CD14-positive monocyte (primary cell): ENCODE measurements at places on chromosomes 12 and 14. TPM values are rescaled to one million over a fixed set of nuclear protein-coding genes. Genes with fewer than 3 reads are reported as not detected.

DNA sequence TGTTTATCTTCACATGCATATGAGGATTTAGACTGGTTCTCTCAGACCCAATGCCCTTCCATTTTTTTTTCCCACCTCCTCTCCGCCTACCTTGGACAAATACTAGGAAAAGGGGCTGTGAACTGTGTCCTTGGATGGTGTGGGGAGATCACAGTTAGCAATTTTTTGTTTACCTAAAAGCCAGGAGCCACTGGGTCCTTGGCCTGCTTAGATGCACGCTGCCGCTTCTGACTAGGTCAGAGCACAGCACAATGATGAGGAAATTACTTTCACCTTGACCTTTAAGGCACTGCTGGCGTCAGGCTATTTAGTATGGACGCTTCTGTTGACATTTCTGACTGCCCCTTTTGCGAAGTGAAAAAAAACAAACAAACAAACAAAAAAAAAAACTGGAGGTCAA is 1.9 kb downstream of the CCDC38 start:
- no peaks in the 10 kb centered on the region for H3K36me3 ChIP-seq
- H3K27ac ChIP-seq: no peak overlapping the region
- no peak for DNase-seq
- peaks cover 15% of the 10 kb centered on the region for H3K4me1 ChIP-seq
- no peaks in the 10 kb centered on the region for H3K27me3 ChIP-seq

DNA sequence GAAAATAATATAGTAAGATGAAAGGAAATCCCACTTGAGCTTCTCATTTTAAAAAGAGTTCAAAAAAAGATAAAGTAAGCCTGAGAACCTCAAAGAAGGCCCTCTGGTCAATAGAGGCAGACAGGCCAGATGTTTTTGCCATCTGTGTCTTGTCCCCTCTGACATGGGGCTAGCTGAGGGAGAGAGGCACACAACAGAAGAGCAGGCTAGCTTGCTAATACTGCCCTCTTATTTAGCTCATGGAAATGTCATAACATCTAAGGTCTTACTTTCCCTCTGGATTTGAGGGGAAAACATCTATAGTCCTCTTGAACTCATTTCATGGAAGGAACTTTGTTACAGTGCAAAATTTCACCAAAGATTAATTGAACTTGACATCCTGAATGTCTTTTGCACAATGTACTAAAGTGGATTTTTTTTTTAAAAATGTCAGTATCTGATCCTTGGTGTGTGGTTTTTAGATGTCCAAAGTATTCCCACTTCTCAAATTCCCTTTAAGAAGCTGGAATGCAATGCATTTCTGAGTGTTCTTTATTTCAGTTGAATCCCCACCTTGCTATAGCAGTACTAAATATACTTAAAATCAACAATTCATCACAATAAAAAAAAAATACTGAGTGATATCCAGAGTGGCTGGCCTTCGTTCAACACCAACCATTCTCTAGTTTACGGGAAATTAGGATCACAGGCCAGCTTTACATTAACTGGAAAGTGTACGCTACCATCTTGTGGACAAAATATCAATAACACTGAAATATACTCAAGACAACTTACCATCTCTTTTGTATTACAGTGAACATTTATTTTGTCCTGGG is 176.7 kb downstream of the PAH start:
- H3K4me3 ChIP-seq: no peak overlapping the region
- DNase-seq: no peak
- no peaks in the 10 kb centered on the region for H3K27me3 ChIP-seq
- no peak overlapping the region for H3K27ac ChIP-seq
- H3K4me1 ChIP-seq: no peaks in the 10 kb centered on the region
- H3K36me3 ChIP-seq: no peaks in the 10 kb centered on the region

- no peak overlapping the region for H3K27ac ChIP-seq
Observed at GRCh38 chr12:48813465-48814261, 4.6 kb upstream of the CACNB3 start.

- DNase-seq: peak; percentile 67
- H3K27me3 ChIP-seq: no peaks in the 10 kb centered on the region
- no peak overlapping the region for H3K4me3 ChIP-seq
- peaks cover 82% of the 10 kb centered on the region for H3K4me1 ChIP-seq
- H3K27ac ChIP-seq: peak overlapping the region; percentile 98
Observed at GRCh38 chr14:73762375-73762822, 48.2 kb upstream of the PNMA1 start.

GRCh38 chr12:62581288-62582064 is 114.8 kb downstream of the MON2 start:
- H3K36me3 ChIP-seq: peaks cover 68% of the 10 kb centered on the region
- no peak overlapping the region for H3K27ac ChIP-seq
- no peak overlapping the region for H3K4me3 ChIP-seq
- no peaks in the 10 kb centered on the region for H3K27me3 ChIP-seq

DNA sequence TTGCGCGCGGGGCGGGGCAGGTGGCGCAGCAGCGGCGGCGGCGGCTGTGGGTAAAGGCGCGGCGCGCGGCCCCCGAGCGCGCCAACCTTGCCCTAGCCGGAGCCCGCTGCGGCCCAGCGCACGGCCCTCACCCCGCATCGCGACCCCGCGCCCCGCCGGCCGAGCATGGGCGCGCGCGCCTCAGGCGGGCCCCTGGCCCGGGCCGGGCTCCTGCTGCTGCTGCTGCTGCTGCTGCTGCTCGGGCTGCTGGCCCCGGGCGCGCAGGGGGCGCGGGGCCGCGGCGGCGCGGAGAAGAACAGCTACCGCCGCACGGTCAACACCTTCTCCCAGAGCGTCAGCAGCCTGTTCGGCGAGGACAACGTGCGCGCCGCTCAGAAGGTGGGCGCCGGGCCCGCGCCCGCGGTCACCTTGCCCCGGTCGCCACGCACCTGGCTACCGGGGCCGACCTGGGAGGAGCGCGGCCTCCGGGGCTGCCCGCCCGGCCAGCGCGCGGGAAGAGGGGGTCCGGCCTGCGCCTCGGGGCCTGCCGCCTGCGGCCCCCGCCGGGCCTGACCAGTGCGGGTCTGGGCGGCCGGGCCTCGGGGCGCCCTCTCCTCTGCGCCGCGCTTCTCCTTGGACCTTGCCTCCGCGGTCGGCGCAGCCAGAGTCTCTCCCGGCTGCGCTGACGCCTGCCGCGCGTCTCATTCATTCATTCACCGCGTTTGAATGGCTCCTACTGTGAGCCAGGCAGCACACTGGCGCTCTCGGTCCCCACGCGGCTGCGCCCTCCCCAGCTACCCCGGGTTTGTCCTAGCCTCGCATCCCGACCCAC is at the start of gene BRI3BP:
BRI3BP (plus strand) TSS at position 20 of the 811 bp plus-strand sequence; CDS start at position 166, 146 bp downstream.
- H3K27ac ChIP-seq: peak within 1 kb of the TSS; percentile 3
- no peaks in the 10 kb centered on the region for H3K27me3 ChIP-seq
- DNase-seq: no peak
- H3K36me3 ChIP-seq: no peaks in the 10 kb centered on the region
- peaks cover 39% of the 10 kb centered on the region for H3K4me1 ChIP-seq

DNA sequence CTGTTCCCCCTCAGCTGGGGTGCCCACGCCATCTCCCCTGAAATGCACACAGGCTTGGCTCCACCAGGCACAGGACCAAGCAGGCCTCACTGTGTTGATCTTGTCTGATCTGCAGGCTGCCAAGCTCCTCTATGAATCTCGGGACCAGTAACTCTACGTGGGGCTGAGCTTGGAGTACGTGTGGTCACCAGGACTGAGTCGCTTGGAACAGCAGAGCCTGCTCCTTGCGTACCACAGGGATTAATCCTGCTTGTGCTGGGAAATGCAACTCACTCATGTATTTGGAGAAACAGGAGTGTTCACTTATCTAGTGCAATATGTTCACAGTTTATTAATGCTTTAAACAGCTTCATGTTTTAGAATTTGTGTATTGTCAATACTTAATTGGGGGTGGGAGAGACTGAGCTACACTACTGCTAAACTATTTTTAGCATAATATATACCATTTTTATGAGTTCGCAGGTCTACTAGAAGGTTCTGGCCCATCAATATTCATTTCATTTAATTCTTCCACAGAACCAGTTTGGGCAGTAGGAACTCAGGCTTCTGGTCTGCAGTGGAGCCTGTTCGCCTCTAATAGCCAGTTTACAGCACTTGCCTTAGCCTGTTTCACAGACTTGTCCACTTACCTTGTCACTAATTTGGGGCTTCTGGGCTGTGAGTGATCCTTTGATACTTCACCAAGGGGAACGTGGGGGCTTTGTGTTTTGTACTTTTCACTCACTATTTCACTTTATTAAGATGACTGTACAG is 17.4 kb downstream of the ZFYVE21 start:
- no peaks in the 10 kb centered on the region for H3K4me1 ChIP-seq
- peaks cover 43% of the 10 kb centered on the region for H3K36me3 ChIP-seq
- no peak for DNase-seq
- H3K4me3 ChIP-seq: no peak overlapping the region
- no peak overlapping the region for H3K27ac ChIP-seq

GRCh38 chr12:2773199-2773875 is 21.4 kb upstream of the FKBP4 start:
- no peaks in the 10 kb centered on the region for H3K36me3 ChIP-seq
- H3K4me3 ChIP-seq: no peak overlapping the region
- H3K27ac ChIP-seq: no peak overlapping the region
- no peak for DNase-seq
- no peaks in the 10 kb centered on the region for H3K4me1 ChIP-seq

DNA sequence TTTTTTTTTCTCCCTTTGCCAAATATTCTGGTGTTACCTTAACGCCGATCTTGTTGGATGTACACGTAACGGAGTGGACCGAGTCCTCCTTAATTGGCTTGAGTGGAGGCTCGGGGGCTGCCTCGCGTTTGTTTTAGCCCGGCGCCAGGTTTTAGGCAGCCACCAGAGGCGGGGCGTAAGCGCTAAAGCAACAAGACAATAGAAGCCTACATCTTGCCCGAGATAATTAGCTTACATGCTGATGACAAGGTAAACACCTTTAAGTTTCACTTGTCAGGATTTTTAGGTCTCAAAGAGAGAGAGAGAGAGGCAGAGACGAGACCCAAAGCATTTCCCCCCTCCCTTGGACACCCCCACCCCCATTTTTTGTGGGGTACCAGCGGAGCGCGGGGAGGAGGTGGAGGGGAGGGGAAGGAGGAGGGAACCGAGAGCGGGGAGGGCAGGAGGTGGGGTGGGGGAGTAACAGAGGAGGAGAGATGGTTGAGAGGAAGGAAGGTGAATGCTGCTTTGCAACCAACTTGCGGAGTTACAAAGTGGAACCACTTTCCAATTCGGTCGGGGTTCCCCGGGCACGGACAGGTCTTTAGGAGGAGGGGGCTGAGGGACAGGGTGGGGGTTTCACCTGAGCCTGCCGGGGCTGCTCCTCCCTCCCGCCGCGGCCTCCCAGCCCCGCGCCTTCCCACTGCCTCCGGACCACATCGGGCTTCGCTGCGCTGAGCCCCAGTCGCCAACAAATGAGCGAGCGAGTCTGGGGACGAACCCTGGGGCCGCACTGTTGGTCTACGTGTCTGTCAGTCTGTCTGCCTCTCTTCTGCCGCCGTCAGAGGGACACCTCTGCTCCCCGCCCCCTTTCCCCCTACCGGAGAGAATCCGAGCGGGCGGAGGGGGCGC is at the start of gene NKX2-1:
NKX2-1 (minus strand) TSS at position 802 of the 891 bp plus-strand sequence; CDS start at position 699, 103 bp downstream.
- H3K36me3 ChIP-seq: no peaks in the 10 kb centered on the region
- DNase-seq: no peak
- no peak within 1 kb of the TSS for H3K4me3 ChIP-seq
- no peak within 1 kb of the TSS for H3K27ac ChIP-seq
- H3K4me1 ChIP-seq: no peaks in the 10 kb centered on the region

GRCh38 chr12:5244513-5244972 is 187.4 kb upstream of the NTF3 start:
- H3K4me1 ChIP-seq: no peaks in the 10 kb centered on the region
- no peak overlapping the region for H3K4me3 ChIP-seq
- no peaks in the 10 kb centered on the region for H3K36me3 ChIP-seq
- no peaks in the 10 kb centered on the region for H3K27me3 ChIP-seq

- H3K27ac ChIP-seq: no peak overlapping the region
- H3K27me3 ChIP-seq: no peaks in the 10 kb centered on the region
- no peak overlapping the region for H3K4me3 ChIP-seq
- H3K4me1 ChIP-seq: no peaks in the 10 kb centered on the region
- DNase-seq: no peak
- no peaks in the 10 kb centered on the region for H3K36me3 ChIP-seq
Observed at GRCh38 chr12:90203556-90203955, 494.9 kb upstream of the ATP2B1 start.

DNA sequence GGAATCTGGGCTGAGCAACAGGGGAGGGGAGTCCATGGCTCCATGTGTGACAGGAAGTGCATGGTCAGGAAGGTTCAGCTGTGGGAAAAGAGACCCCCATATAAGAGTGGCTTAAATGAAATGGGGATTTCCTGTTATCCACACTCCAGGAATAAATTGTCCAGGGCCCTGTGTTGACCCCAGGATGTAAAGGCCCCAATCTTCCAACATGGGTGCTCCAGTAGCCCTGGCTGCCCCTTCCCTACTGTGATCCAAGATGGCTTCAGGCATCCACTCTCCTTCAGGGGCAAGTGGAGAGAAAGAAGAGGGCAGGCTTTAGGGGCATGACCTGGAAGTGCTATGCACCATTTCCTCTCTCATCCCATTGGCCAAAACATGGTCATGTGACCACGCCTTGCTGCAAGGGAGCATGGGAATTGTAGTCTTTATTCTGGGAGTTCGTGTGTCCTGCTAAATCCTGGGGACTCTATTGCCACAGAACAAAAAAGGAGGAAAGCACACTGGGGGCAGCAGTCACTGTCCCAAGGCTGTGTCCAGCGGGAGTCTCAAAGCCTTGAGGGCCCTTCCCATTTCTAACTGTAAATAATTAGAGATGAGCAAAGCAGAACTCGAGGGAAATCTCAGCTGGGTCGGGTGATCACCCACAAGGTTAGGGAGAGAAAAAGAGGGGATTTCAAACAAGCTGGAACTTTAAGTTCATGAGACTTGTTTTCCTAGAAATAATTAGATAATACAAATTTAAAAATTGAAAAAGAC is 289.2 kb downstream of the ADGRD1 start:
- no peaks in the 10 kb centered on the region for H3K4me1 ChIP-seq
- H3K27ac ChIP-seq: no peak overlapping the region
- no peaks in the 10 kb centered on the region for H3K36me3 ChIP-seq
- DNase-seq: peak; percentile 19
- H3K27me3 ChIP-seq: no peaks in the 10 kb centered on the region

GRCh38 chr12:65590318-65590717 is 234.0 kb upstream of the HMGA2 start:
- H3K27ac ChIP-seq: no peak overlapping the region
- no peaks in the 10 kb centered on the region for H3K36me3 ChIP-seq

DNA sequence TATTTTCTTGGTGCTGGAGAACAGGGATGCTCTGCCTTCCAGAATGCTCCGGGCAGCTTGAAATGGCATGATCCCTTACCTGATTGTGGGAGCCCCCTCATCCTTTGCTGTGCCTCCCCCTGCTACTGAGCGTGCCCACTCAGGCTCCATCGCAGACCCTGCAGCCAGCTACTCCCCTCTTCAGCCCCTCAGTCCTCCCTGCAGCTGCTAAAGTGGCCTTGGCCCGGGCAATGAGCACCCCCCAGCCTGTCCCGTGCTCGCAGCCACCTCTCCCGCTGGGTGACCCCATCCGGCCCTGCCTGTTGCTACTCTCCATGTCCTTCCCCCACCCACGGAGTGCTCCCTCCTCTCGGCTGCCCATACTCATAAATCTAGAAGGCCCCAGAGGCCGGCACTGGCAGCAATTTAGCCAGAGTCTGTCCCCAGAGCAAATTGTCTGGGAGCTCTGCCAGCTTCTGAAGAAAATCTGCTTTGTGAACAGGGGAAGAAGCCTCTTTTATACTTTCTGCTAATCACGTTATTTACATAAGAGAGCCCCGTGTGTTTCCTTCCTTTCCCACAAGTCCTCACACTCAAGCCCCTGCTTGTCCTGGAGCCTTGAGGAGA is 143.7 kb upstream of the FRMD6 start:
- H3K4me3 ChIP-seq: no peak overlapping the region
- no peaks in the 10 kb centered on the region for H3K36me3 ChIP-seq
- no peak overlapping the region for H3K27ac ChIP-seq
- no peaks in the 10 kb centered on the region for H3K4me1 ChIP-seq
- H3K27me3 ChIP-seq: no peaks in the 10 kb centered on the region
- no peak for DNase-seq

Gene CAPZA3
- polyA plus RNA-seq: not detected

Gene PZP
- polyA plus RNA-seq: not detected in 2 replicates

Gene RFX4
- not detected in 2 replicates for polyA plus RNA-seq

Gene SFSWAP
- polyA plus RNA-seq: 27.0 and 33.0 TPM in 2 replicates
